ENCODE measurements at places on chromosomes 3 and 15.

DNA sequence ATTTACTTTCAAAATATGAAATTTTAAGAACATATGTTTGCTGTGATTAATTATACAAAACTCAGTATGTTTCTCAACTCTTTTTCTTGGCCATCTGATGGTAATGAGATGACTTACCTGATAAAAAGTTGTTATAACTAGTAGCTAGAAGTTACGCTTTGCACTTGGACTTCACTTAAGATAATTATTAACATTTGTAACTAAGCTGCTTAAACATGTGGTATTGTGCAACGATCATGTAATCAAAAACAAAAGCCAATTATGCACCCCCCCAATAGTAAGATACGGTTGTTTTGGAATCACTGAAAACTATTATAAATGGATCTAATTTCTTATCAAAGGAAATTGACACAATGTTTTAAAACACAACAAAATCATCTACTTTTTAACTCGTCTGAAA lies 342.9 kb downstream of the CNTN3 start:
- DNase-seq: no peak

GRCh38 chr3:105513886-105514285 lies 147.2 kb downstream of the ALCAM start:
- DNase-seq: no peak

DNA sequence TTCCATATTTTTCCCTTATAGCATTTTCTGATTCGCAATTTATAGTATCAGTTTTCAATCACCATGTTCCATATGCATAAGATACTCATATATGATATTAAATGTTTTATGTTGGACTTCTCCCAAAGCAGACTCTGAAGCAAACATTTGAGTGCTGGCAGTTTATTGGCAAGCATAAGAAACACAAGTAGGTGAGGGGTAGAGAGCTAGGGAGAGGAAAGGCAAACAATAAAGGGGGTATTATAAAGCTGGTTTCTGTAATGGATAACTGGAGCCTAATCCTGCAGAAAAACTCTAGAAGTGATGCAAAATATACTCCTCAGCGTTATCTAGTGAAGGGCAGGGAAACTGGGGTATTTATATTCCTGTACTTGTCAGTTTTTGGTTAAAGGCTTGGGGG lies 491.5 kb upstream of the TGFBR2 start:
- no peak for DNase-seq

DNA sequence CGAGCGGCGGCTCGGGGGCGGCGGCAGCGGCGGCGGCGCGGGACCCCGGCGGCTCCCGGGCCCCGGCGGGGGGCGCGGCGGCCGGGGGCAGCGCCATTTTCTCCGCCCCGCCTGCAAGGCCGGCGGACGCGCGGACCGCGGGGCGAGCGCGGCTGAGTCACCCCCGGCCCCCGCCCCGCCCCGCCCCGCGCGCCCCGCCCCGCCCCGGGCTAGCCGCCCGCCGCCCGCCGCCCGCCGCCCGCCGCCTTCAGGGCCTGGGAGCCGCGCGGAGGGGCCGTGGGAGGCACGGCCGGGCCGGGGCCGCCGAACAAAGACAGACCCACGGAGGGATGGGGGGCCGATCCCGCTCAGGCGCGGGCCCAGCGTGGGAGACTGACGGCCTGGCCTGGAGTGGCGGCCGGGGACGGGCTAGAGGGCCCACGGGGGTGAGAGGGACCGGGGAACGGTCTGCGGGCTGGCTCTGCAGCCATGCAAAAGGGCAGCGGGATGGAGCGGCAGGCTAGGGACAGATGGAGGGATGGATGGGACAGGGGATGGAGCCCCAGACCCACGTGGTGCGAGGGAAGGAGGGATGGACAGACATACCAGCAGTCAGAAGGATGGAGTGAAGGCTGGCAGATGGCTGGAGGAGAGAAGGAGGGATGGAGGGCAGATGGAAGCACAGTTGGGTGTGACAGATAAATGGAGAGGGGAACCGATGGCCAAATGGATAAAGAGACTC lies at the start of gene EIF4E3:
Gene EIF4E3 (minus strand): TSS at position 132 of the 721 bp plus-strand sequence. CDS start 35 bp downstream, at position 97.
- DNase-seq: no peak

- no peak for DNase-seq
Measured at GRCh38 chr15:70954733-70955132, 62.1 kb downstream of the LRRC49 start.

DNA sequence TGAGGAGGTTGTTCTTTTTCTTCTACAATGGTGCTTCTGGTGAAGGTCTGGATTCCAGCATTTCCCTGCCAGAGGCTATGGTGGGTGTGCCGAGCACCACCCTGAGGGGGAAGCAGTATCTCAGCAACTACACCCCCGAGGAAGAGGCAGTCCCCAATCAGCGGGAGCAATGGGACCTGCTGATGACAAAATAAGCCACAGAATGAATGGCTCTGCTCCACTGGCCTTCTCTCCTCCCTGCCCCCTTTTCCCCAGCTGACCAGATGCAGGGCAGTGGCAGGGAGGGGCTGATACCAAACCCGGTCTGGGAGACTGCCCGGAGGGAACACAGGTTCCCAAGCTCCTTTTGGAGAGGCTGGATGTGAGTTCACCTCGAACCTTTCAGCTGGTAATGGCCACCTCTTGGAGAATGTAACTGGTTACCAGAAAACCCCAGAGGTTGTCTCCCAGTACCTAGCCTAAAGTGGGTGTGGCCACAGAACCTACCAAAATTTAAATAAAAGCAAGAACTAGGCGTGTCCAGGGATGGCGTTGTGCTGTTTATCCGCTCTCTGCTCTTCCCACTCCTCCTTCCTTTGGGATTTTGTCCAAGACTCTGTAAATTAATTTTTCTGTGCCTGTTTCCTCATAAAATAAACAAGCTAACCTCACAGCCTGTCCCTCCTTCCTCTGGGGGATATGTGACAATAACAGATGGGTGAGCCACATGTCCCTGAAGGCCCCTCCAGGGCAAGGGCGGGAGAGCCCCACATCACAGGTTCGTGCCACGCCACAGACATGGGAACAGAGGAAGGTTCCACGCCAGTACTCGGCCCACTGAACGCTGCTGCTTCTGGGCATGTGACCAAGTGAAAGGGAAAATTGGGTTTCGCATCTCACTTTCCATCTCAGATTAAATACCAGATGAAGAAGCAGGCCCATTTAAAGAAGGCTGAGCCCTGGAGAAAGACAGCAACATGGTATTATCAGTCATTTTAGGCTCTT lies 35.1 kb upstream of the SPTBN5 start:
- DNase-seq: no peak
